GDM1 (cell line): ENCODE measurements at places on chromosomes 6 and 20.
A peak's percentile ranks its signal among the peaks of the same experiment; 100 is the strongest.

DNA sequence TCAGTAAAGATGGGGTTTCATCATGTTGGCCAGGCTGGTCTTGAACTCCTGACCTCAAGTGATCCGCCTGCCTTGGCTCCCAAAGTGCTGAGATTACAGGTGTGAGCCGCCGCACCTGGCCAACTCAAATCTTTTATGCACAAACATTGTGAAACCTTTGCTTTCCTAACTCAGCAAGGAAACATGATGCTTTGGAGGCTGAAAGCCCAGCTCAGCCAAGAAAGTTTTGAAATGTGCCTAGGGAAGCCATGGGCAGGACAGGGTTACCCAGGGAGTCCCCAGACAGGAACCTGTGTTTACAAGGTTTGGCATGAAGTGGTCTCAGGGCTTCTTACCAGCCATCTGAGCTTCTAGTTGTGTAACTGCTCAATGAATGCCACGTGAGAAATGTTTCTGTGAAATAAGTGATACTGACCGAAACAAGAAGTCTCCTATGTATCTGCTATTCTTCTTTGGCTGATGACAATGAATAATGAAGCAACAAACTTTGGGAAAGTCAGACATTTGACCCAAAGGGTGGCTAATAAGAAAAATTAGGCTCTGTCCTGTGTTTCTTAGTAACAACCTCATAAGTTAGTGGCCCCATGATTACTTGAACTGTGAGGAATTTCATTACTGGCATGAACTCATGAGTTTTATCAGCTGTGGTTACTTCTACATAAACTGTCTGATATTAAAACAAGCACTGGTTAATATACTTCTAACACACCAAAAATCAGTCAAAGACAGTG, 163.5 kb downstream of the KIF6 start:
- no peak for DNase-seq

DNA sequence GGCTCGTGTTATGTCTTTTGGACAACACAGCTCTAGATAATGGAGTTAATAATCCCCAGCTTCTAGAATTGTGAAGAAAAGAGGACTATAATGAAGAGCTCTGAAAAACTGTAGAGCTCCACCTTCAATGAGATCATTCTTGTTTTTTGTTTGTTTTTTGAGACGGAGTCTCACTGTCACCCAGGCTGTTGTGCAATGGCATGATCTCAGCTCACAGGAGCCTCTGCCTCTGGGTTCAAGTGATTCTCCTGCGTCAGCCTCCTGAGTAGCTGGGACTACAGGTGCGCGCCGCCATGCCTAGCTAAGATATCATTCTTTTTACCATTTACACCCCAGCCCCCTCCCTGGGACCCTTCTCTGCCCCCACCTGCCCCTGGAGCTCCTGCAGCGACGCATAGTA, 36.6 kb downstream of the ERGIC3 start:
- no peak for DNase-seq

- DNase-seq, result no peak
Measured at GRCh38 chr20:50026746-50027575, 44.2 kb downstream of the SNAI1 start.

DNA sequence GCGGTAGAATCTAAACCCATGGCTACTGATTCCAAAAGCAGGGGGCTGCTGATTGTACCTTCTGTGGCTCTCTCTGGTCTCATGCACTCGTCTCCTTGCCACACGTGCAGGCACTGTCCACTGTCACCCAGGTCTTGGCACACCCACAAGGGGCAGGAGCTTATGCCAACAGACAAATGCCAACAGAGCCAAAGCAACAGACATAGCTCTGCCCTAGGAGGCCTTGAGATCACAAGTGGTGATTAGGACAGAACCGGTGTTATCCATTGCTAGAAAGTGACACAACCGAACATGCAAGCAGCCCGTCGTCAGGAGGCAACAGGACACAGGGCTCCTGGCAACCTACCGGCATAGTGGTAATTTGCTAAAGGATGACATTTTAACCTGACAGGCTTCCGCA, 36.8 kb upstream of the MRPS10 start:
- DNase-seq, result no peak

DNA sequence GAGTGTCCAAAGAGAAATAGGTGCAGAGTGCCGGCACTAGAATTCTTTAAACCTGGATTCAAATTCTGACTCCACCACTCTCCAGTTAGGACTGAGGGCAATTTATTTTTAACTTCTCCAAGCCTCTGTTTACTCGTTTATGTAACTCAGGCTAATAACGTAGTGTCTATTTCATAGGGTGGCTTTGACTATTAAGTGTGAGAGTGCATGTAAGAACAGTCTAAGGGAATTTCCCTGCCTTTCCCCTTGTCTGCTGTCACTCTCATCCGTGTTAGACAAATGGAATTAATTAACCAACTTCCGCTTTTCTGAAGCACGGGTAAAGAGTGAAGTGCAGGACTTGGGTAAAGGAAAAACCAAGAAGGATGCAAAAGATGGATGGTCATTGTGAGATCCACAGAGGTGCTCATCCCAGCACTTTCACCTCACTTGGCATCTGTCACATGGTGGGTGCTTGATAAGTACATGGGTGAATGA, 4.1 kb upstream of the ZKSCAN8 start:
- peak; percentile 18 for DNase-seq

DNA sequence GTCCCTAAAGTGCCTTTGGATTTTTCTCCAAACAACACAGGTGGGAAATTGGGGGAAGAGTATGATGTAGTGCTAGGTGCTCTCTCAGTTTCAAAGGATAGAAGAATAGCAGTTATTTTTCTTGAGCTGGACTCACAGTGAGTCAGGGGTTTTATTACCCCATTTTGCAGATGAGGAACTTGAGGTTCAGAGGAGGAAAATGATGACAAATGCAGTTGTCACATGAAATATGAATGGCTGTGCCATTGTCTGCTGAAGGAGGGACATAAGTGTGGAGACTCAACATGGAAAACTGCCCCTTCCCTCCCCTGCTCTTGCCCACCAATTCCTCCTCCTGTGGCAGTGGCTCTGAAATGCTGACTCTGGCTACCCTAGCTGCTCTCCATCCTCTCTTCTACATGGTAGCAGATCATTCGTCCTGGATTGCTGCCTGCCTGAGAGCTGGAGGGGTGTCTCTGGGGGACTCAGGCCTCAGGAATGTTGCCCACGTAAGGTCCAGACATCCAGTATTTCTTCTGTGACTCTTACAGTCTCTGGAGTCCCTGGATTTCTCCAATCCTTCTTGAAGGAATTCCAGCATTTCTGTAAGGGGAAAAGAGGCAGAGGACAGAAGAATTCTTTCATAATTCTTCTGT, 37.6 kb upstream of the EPB41L1 start:
- DNase-seq, result no peak

GRCh38 chr6:134662077-134662700, 287.7 kb downstream of the ALDH8A1 start:
- DNase-seq, result no peak

GRCh38 chr6:75213732-75214131, 7.9 kb upstream of the COL12A1 start:
- no peak for DNase-seq

GRCh38 chr6:20204512-20204894, 7.8 kb downstream of the MBOAT1 start:
- no peak for DNase-seq

DNA sequence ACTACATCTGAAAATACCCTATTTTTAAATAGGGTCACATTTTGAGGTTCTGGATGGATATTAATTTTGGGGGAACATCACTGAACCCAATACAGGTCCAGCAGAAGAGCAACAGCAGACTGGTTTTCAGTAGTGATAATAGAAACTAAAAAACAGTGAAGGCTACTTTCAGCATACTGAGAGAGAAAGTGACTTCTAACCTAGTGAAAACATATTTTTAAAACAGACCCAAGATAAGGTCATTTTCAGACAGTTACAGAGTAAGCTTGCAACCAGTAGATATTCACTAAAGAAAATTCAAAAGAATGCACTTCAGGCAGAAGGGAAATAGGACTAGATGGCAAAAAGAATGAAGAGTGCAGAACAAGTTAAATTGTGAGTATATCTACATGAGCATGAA, 42.0 kb upstream of the TMEM244 start:
- no peak for DNase-seq

- no peak for DNase-seq
Measured at GRCh38 chr6:96721227-96721626, 116.0 kb downstream of the GPR63 start.

GRCh38 chr6:49003348-49003747, 459.7 kb downstream of the MMUT start:
- DNase-seq, result no peak

- DNase-seq, result no peak
Measured at GRCh38 chr6:170280689-170281045, 10.2 kb downstream of the DLL1 start.

DNA sequence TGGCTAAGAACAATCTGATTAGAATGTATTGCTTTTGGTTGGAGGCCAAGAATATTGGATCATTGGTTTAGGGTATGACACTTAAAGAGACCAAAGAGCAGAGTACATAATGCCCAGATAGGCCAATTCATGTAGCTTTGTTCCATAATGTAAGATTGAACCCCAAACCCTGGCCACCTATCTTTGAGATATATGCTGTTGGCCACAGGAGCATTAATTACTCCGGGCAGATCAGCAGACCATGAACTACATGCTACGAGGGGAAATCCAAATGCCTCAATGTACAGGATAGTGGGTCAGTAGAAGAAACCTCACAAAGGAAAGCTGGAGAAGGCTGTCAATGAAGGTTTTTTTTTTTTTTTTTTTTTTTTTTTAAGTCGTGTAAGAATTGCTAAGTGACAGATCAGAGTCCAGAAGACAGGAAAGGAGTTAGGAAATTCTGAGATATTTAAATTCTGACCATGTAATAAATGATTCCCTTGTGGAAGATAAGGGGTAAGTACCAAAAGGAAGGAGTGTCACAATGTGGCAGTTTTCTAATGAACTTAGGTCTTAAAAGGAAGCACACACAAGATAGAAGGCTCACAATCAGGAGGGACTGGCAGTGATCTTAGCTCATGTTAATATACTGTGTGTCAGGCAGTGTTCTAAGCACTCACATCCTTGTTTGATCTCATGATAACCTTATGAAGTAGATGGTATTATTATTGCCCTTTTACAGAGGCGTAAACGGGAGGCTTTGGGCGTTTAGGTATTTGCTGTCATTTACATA, 61.4 kb downstream of the CARMIL1 start:
- no peak for DNase-seq

- no peak for DNase-seq
Measured at GRCh38 chr6:43180985-43181384, 1.0 kb upstream of the CUL9 start.

GRCh38 chr6:39350723-39351505, 28.4 kb upstream of the KCNK16 start:
- DNase-seq, result no peak

GRCh38 chr20:59421089-59421488, 120.7 kb downstream of the EDN3 start:
- DNase-seq, result no peak

DNA sequence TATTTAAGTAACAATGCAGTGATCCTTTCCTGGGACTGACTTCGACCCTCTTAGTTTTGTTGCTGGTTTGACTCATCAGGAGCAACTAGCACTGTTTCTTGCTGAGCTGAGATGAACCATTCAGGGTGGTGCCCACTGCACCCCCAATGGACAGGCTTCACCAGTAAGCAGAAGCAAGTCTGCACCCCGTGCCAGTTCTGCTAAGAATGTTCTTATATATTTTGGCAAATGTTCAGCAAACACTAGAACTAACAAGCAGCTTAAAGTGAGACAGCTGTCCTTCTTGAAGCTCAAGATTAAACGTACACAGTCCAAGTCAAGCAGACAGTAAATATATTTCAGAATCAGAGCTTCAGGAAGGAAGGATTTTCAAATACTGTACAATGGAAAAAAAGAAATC, 561.3 kb upstream of the CDH4 start:
- DNase-seq, result no peak

- DNase-seq, result no peak
Measured at GRCh38 chr6:6818078-6818639, 229.6 kb downstream of the LY86 start.

- no peak for DNase-seq
Measured at GRCh38 chr20:47189060-47189459, 167.4 kb downstream of the ZMYND8 start.

DNA sequence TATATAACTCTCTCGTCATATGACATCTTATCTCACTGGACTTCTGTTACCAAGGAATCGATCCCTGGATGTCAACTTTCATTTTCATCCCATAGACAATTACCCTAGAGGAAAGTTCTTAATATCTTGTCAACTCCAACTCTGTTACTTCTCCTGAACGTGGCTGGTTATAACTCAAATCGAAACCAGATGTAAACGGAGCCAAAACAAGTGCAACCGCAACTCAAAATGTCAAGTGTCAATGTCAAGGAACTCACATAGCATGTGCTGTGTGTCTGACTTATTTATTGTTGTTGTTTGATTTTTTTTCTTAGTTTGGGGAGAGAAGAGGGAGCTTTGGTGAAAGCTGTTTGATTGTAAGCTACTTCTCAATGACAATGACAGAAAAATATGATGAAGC, 108.6 kb downstream of the VIP start:
- DNase-seq, result no peak

GRCh38 chr6:135546680-135547418, 49.3 kb upstream of the AHI1 start:
- DNase-seq, result no peak

GRCh38 chr6:149480502-149481280, 4.1 kb downstream of the ZC3H12D start:
- DNase-seq, result no peak

DNA sequence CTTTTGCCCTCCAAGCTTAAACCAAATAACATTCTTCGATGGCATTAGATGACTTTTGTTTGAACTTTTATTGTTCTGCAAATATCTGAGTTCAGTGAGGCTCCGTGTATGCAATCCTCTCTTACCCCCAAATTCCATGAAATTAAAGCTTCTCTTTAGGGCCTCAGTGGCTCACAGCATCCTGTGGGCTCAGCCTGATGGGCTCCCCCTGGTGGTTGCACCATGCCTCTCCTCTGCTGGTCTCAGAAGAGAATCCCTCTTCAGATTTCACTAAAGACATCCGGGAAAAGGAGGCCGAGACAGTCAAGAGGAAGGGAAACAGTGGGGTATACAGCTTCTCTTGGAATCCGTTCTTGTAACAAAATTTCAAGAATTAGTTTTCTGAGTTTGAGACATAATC, 331.6 kb upstream of the NT5E start:
- no peak for DNase-seq

DNA sequence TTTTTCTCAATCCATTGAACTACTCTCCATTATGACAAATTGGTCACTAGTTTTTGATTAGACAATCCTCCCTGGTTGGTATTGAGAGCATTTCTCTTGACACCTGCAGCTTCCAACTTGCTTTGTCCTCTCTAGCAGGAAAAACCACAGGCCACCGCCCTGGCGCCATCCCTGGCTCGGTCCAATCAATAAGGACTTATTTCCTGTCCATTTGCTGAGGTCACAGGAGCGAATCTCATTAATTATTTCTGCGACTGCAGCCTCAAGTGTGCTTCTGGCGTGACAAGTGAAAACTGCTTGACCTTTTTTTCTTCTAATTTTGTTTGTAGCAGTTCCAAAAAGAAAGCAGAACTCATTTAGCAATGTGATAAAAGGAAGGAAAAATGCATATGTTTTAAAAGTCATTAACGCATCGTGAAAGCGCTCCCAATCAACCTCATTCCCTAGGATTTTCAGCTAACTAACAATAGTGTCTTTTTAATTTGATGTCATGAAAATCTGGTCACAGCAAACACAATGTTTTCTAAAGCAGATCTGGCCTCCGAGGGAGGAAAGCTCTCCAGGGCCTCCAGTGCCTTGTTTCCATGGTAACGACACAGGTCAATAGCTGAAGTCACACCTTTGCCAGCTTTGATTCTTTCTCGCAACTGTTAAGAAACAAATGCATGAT, 39.0 kb upstream of the BEND3 start:
- no peak for DNase-seq

- no peak for DNase-seq
Measured at GRCh38 chr20:20897922-20898321, 185.5 kb upstream of the RALGAPA2 start.

- no peak for DNase-seq
Measured at GRCh38 chr20:47303736-47304135, 52.8 kb downstream of the ZMYND8 start.
